Midbrain (tissue), 1 donor: ENCODE measurements at places on chromosomes 1 and 21.

DNA sequence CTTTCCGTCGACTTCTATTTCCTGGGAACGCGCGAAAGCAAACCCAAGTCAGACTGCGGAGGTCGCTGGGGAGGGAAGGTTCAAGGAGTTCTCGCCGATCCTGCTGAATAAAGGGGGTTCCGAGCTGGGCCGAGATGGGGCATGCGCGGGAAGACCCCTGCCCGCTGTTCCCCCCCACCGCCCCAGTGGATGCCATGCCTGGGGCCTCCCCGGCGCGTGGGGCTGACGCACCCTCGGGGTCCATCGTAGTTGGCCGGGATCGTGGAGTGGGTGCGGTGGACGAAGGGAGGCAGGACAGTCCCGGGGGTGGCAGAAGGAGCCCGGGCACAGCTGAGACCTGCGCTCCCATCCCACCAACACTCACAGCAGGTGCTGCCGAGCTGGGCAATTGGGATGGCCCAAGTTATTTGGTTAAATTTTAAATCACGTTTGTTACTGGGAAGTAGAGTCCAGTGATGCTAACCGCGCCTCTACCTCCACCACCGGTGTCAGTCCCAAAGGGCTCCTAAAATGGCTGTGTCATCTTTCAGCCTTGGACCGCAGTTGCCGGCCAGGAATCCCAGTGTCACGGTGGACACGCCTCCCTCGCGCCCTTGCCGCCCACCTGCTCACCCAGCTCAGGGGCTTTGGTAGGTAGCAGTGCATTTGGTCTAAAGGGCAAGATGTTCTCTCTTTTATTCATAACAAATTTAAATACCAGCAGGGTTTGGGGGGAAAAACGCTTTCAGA lies 801 bp downstream of the MX1 start:
- DNase-seq: no peak

DNA sequence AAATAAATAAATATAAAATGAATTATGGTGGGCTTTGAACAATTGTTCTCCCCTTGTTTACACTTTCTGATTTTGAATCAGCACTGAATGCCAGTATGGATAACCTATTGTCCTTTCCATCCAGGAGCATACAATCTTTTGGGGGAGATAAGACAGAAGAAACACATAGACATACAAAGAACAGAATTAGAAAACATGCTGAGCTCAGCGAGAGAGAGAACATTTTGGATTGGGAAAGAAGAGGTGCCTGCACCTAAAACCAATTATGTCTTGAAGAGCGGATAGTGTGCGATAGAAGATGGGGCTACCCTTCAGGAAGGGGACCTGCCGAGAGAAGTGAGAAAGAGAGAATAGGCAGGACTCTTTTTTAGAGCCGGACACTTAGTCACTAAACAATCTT lies 6.6 kb downstream of the PGM1 start:
- no peak for DNase-seq

GRCh38 chr1:115453666-115454065 lies 115.6 kb upstream of the NGF start:
- DNase-seq: no peak

GRCh38 chr21:32908534-32908933 lies 117.2 kb upstream of the OLIG2 start:
- no peak for DNase-seq

DNA sequence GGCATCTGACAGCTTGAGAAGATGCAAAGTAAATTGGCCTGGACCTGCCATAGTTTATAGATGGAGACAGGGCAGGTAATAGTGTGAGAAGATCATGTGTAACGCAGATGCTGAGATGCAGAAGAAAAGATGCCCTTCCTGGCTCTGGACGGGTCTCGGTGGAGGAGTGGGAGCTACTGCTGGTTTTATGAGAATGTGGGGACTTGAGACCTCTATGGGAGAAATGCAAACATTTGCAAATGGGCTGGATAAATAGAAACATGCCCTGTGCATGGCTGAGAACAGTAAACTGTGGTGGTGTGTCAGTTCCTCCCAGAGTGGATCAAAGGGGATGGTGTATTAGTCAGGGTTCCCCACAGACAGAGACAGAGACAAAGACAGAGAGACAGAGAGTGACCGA lies 21.9 kb downstream of the UBASH3A start:
- DNase-seq: no peak
